IPS DF 6.9 (cell line): ENCODE measurements at places on chromosomes 2 and 18.

- no peak for DNase-seq
Observed at GRCh38 chr2:85899284-85899683, 10.5 kb upstream of the ST3GAL5 start.

DNA sequence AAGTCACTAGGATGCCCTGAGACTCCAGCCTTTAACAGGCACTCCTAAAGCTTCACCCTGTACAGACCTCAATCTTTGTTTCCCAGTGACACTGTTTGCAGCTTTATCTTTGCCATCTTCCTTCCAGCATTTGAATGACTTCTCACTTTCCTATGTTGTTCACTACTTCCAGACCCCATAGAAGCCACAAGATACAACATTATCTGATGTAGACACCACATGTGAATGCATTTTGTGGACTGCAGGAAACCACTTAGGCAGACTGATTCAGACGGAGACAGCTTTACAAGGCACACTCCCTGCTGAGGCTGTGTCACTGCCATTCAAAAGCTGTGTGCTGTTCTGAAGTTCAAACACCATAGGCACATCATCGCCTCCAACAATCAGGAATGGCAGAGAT is 67.3 kb upstream of the SPATS2L start:
- no peak for DNase-seq

DNA sequence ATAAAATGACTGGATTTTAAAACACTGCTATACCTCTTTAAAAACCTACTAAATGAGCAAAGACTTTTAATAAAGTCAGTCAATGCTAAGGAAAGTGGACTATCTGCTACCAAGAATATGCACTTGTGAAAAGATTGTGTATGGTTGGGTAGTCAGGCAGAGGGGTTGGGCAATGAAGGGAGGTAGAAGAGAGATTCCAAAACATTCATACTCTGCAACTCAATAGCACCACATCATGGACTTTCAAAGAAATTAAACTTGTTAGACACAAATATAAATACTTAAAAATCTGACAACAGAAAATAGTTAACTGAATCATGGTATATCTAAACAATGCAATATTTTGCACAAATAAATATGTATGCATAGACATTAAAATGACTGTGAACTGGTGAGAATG is 139.9 kb upstream of the MAPRE2 start:
- no peak for DNase-seq

GRCh38 chr2:45612731-45613130 is 1.7 kb upstream of the SRBD1 start:
- no peak for DNase-seq

- no peak for DNase-seq
Observed at GRCh38 chr2:27915874-27916273, 25.3 kb downstream of the BABAM2 start.

DNA sequence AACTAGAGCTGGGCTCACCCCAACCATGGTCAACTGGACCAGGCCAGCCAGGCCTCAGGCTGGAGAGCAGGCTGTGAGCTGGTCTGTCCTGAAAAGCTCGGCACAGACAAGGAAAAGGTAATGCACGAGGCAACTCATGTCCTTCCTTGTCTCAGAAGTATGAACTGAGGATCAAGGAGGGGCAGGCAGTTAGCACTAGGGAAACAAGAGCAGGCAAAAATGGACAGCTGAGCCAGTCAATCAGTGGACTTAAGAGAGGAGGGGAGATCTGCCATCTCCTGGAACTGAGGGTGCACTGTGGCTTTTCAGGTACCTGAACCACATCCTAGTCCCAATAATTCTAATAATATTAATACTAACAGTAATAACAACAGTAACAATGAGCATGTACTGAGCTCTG is 20.6 kb upstream of the WIPF1 start:
- DNase-seq, result no peak

DNA sequence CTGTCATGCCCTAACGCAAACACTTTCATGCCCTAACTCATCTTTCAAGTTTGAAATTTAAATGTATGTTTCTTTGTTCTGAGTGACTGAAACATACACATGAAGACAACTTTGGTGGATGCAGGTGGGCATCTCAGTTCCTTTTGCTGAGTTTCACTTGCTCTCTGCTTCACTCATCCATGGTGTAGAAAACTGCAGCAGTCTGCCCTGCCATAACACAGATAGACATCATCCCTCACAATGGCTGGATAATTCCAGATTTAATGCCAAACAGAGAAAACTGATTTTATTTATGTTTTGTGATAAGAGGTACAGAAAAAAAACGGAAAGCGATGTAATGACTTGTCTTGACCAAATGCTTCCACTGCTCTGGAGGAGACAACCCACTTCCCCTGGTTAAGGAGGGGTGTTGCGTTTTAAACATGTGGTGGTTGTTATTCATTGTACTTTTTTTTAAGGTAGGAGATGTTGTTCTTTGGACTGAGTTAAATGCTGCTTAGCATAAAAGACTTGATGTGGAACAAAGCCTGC is 70.4 kb downstream of the RHBDD1 start:
- no peak for DNase-seq

DNA sequence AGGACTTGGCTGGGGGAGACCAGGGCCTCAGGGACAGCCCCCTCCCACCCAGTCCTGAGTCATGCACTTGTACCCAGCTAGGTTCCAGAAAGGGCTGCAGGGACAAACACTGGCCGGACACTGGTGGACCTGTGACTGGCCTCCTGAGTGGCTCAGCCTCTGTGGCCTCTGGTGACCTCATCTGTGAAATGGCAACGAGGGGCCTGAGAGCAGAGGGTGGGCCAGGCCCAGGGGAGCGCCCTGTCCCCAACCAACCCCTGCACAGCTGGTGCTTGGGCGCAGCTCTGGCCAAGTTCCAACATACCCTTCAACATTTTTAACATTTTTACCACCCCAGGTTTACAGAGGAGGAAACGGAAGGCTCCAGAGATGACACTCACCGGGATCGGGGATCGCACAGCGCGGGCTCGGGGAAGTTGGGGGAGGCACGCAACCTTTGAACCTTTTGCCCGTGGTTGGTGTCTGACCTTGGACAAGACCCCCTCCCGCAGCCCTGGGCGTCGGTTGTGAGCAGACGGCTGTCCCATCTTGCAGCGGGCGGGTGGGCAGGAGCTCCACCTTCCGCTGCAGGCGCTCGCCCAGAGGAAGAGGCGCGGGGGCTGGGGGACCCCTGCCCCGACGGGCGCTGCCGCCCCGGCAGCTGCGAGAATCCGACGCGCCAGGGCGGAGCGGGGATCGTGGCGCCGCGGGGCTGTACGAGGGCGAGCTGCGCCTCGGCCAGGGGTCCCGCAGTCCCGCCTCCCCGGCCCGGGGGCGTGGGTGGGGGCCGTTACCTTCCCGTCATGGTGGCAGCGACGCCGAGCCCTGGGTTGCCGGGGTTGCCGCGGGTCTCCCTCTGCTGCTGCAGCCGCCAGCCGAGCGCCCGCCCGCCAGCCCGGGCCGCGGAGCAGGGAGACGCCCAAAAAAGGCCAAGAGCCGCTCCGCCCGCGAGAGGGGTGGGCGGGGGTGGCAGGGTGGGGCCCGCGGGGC is 805 bp downstream of the LIMS2 start:
- no peak for DNase-seq

GRCh38 chr2:135803278-135803677 is 33.7 kb downstream of the LCT start:
- DNase-seq, result no peak

GRCh38 chr18:6755107-6755506 is 25.6 kb downstream of the ARHGAP28 start:
- DNase-seq, result no peak

- no peak for DNase-seq
Observed at GRCh38 chr2:196957881-196958525, 31.5 kb upstream of the PGAP1 start.
